ENCODE measurements at places on chromosomes 3 and 15.

DNA sequence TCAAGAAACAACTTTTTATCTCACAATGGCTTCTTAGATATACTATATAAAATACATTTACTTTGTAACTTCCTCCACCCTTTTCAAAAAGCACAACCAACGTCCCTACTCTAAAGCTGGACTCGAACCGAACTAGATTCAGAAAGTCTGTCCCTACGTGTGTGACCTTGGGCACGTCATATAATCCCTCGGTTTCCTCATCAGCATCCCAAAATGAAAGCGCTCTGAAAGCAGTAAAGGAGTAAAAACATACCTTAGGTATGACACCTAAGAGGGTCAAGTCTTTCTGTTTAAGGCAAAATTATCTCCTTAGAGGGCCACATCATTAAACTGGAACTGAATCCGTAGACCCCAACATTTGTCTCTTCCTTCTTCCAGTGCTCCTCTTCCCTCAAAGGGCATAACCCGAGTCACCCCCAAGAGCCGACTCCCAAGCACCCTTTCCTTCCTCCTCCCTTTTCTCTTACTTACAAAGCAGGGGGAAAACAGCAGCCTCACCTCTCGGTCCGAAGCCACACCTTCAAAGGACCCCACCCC lies 663 bp downstream of the PDCD10 start:
- no peak for DNase-seq
- peak overlapping the region; percentile 100 for H3K4me3 ChIP-seq
- no peaks in the 10 kb centered on the region for H3K27me3 ChIP-seq
- H3K4me1 ChIP-seq = peaks cover 63% of the 10 kb centered on the region
- H3K36me3 ChIP-seq = no peaks in the 10 kb centered on the region

GRCh38 chr3:45208586-45208985 lies 17.5 kb downstream of the TMEM158 start:
- peaks cover 22% of the 10 kb centered on the region for H3K4me1 ChIP-seq
- no peaks in the 10 kb centered on the region for H3K36me3 ChIP-seq
- no peak overlapping the region for H3K27ac ChIP-seq
- H3K27me3 ChIP-seq = peaks cover 5% of the 10 kb centered on the region
- DNase-seq = peak; percentile 23

DNA sequence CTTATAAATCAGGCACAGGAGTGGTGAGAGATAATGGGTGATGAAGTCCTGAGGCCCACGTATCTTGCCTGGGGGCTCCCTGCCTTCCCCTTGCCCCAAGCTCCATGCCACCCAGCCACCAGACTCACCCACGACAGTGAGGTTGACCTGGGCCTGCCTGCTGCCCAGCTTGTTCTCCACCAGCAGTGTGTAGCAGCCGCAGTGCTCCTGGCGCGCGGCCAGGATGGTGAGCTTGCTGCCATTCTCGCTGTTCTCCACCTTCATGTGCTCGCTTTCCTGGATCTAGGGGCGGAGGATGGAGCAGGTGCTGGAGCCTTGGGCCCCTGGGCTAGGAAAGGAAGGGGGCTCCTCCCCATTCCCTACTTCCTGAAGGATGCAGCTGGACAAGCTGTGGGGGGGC lies 79.1 kb upstream of the HACD2 start:
- DNase-seq = no peak
- no peak overlapping the region for H3K4me3 ChIP-seq
- H3K27ac ChIP-seq = no peak overlapping the region
- no peaks in the 10 kb centered on the region for H3K4me1 ChIP-seq
- no peaks in the 10 kb centered on the region for H3K36me3 ChIP-seq

- no peaks in the 10 kb centered on the region for H3K27me3 ChIP-seq
- no peaks in the 10 kb centered on the region for H3K4me1 ChIP-seq
- H3K4me3 ChIP-seq = no peak overlapping the region
- H3K36me3 ChIP-seq = no peaks in the 10 kb centered on the region
These were observed 1121.2 kb downstream of the SI start for GRCh38 chr3:163957072-163957471.

DNA sequence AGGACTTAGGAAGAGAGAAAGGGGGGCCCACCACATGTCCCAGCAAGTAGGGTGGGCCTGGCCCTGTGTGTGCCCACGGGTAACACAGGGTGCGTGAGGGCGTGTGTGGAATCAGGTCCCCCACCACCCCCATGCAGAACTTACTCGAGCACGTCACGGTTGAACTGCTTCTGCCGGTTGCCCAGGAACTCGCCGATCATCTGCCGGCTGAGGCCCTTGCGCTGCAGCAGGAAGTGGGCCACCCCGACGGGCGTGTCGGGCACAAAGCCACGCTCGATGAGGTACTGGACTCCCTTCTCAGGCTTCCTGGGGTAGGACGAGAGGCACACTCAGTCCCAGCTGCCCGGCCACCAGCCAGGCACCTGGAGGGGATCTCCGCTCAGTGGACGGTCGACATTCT lies 83.1 kb upstream of the RPL32 start:
- H3K27me3 ChIP-seq = no peaks in the 10 kb centered on the region
- no peak for DNase-seq
- H3K27ac ChIP-seq = no peak overlapping the region
- H3K36me3 ChIP-seq = peaks cover 77% of the 10 kb centered on the region

DNA sequence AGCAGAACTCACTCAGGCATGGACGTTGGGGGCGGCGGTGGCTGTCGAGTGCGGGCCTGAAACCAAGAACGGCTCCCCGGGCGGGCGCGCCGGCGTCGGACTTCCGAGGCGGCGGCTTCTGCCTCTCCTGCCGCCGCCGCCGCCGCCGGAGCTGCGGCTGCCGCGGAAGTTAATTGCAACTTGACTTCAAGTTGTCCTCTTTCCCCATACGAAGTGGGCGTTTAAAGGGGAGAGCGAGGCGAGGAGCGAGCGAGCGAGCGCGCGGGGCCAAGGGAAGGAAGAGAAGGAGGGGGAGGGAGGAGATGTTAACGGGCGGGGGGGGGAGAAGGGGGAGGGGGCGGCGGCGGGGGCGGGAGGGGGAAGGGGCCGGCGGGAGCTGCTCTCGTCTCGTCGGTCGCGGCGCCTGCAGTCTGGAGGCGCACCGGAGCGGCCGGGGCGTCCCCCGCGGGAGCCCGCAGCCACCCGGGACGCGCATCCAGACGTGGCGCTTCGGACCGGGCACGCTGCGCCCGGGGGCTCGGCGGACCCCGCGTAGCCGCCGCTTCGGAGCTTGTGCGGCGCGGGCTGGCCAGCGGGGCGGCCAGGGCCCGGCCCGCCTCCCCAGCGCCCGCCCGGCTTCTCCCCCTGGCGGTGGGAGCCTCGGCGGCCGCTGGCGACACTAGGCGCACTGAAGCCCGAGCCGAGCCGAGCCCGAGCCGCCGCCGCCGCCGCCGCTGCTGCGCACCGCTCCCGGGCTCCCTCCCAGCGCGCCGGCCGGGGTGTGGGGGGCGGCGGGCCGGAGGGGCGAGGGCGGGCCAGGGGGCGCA lies 19.7 kb upstream of the SATB1 start:
- no peaks in the 10 kb centered on the region for H3K27me3 ChIP-seq
- H3K4me1 ChIP-seq = peaks cover 47% of the 10 kb centered on the region
- peak; percentile 82 for DNase-seq
- H3K36me3 ChIP-seq = no peaks in the 10 kb centered on the region
- peak overlapping the region; percentile 83 for H3K27ac ChIP-seq

DNA sequence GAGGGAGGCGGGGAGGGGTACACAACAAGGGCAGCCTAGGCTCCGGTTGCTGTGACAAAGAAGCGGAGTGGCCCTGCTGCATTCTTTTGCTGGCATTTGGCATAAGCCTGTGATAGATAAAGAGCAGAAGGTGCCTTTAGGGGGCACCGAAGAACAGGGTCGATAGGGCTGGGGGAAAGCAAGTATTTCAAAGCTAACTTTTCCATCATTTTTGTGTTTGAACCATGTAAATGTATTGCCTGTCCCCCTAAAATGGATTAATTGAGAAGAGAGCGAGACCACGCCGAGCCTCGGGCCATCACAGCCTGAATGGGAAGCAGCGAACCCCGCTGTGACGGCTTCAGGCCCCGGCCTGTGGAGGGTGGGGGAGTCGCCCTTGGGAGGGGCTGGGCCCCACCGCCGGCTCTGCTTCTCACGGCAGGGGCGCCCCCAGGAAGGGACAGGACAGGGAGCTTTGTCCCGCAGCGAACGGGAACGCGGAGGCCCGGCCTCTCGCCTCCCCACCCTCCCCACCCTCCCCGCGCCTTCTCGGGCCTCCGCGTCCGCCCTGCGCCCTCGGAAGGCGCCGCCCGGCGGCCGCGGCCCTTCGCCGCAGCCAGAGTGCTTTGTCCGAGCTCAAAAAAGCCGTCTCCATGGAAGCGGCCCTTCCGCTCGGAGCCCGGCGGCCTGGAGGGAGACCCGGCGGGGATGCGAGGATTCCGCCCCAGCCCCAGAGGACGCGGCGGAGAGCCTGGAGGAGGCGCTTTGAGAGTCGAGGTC lies 32.4 kb upstream of the ALDH1L1 start:
- no peaks in the 10 kb centered on the region for H3K4me1 ChIP-seq
- no peak overlapping the region for H3K4me3 ChIP-seq
- H3K36me3 ChIP-seq = no peaks in the 10 kb centered on the region
- H3K27ac ChIP-seq = no peak overlapping the region
- no peak for DNase-seq
- peaks cover 13% of the 10 kb centered on the region for H3K27me3 ChIP-seq

DNA sequence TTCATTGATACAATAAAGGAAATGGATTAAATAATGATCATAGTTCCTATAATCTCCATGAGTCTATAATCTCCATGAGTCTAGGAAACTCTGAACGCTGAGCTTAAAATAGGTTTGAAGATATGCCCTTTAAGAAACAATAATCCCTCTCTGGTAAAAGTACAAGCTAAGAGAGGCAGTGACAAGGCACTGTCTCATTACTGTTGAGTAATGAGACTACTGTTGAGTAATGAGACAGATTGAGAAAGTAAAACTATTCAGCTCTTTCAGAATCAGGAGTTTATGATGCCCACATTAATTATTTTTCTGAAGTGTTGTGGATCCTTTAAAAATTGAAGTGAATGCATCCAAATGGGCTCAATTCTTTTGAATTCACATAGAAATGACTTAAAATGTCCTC lies 235.5 kb upstream of the THRB start:
- H3K27me3 ChIP-seq = no peaks in the 10 kb centered on the region
- no peaks in the 10 kb centered on the region for H3K4me1 ChIP-seq
- no peak for DNase-seq
- no peak overlapping the region for H3K27ac ChIP-seq
- no peaks in the 10 kb centered on the region for H3K36me3 ChIP-seq
- no peak overlapping the region for H3K4me3 ChIP-seq

GRCh38 chr3:166243511-166243910 lies 406.3 kb upstream of the BCHE start:
- H3K27me3 ChIP-seq = no peaks in the 10 kb centered on the region
- H3K4me3 ChIP-seq = no peak overlapping the region
- H3K27ac ChIP-seq = no peak overlapping the region
- no peaks in the 10 kb centered on the region for H3K36me3 ChIP-seq

DNA sequence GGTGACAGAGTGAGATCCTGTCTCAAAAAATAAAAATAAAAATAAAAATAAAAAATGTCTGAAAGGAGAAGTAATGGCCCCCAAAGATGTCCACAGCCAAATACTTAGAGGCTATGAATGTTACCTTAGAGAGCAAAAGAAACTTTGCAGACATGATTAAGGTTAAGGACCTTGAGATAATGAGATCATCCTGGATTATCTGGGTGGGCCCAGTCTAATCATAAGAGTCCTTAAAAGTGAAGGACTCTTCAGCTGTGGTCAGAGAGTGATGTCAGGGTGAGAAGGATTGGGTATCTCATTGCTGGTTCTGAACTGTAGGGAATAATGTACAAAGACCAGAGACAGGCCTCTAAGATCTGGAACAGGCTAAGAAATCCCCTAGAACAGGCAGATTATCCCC lies 84.9 kb upstream of the POU1F1 start:
- no peaks in the 10 kb centered on the region for H3K36me3 ChIP-seq
- DNase-seq = no peak
- no peaks in the 10 kb centered on the region for H3K4me1 ChIP-seq
- no peak overlapping the region for H3K27ac ChIP-seq

- no peak overlapping the region for H3K4me3 ChIP-seq
- H3K36me3 ChIP-seq = no peaks in the 10 kb centered on the region
- DNase-seq = no peak
- no peaks in the 10 kb centered on the region for H3K27me3 ChIP-seq
These were observed 198.7 kb downstream of the NTRK3 start for GRCh38 chr15:88057836-88058235.

DNA sequence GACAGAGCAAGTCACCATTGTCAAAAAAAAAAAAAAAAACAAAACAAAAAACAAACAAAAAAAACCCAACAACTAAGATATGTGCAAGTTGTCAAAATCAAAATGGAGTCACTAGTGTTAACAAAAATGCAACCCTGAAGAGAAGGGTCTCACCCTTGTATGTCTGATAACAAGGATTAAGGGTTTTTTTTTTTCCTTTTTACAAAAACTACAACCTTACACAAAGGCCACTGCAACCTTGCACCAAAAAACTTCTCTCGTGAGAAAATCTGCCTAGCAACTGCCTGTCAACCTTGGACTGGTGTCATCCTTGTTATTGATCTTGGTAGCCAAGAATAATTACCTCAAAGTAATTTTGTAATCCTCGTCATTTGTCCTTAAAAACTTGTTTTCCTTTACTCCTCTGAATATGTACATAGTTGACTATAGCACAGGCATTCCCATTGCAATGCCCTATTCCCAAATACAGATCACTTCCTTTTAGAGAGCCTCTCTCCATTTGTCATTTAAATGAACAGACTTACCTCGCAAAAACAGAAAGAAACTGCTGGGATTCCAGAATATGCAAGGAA lies 24.0 kb downstream of the TFRC start:
- H3K4me3 ChIP-seq = no peak overlapping the region
- DNase-seq = no peak
- H3K4me1 ChIP-seq = no peaks in the 10 kb centered on the region
- no peaks in the 10 kb centered on the region for H3K27me3 ChIP-seq
- H3K36me3 ChIP-seq = peaks cover 84% of the 10 kb centered on the region

DNA sequence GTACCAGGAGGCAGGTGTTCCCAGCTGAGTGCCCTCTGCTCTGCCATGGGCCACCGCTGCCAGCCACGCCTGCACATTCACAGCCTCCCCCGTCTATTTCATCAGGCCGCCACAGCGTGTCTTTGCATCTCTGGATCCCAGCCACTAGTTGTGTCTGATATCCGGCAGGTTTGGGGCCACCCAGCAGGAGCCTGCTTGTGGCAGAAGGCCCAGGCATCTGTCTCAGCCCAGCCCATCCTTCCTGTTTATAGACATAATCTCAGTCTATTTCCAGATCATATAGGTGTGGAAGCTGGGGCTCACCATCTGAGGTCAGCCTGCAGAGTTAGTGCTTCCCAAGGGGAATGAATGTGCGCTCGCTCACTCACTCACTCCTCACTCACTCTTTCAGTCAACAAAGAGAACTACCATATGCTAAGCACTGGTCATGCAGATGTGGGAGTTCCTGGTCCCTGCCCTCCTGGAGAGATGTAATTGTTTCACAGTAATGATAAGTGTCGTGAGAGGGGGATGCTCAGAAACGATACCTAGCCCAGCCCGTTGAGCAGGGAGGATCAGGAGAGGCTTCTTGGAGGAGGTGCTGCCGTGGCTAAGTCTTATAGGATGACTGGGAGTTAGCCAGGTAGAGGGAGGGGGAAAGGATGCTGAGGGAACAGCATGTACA lies 60.6 kb downstream of the FGD5 start:
- H3K4me1 ChIP-seq = peaks cover 68% of the 10 kb centered on the region
- no peaks in the 10 kb centered on the region for H3K27me3 ChIP-seq
- H3K4me3 ChIP-seq = no peak overlapping the region
- H3K27ac ChIP-seq = no peak overlapping the region
